ENCODE measurements at places on chromosomes 16 and 17. TPM values are rescaled to one million over a fixed set of nuclear protein-coding genes. Genes with fewer than 3 reads are reported as not detected.

NOG gene
- 196 TPM for total RNA-seq

CARHSP1 gene
- total RNA-seq: 220 TPM

KCNJ16 gene
- not detected for total RNA-seq

DNA sequence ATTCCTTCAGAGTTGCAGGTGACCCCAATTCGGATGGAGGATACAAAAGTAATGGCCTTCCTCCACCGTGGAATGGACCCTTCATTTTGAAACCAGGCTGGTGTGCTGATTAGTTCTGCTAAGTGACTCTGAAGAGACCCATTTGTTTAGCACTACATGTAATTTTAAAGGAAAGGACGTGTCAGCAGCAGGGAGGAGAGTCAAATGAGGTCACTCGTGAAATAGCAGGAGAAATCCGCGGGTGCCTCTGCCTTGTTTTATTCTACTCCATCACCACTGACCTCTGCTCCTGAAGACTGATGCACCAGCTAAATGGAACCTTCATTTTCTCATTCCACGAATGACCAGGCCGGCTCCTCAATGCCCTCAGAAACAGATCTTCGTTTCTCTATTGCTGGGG, 589.2 kb downstream of the CDH11 start:
- DNase-seq: no peak

QRICH2 gene
- 1.4 TPM for total RNA-seq

GRCh38 chr17:74780443-74781238, 4.5 kb upstream of the NAT9 start:
- peak; percentile 64 for DNase-seq

- DNase-seq: peak; percentile 39
Observed at GRCh38 chr17:76736349-76737081, 616 bp downstream of the SRSF2 start.

MFSD11 gene
- 30.5 TPM for total RNA-seq

GRCh38 chr17:73575470-73576221, 68.6 kb downstream of the SDK2 start:
- no peak for DNase-seq

IL17C gene
- total RNA-seq: not detected

SPECC1 gene
- 16.9 TPM for total RNA-seq
